ENCODE measurements at places on chromosomes 16 and 17.

DNA sequence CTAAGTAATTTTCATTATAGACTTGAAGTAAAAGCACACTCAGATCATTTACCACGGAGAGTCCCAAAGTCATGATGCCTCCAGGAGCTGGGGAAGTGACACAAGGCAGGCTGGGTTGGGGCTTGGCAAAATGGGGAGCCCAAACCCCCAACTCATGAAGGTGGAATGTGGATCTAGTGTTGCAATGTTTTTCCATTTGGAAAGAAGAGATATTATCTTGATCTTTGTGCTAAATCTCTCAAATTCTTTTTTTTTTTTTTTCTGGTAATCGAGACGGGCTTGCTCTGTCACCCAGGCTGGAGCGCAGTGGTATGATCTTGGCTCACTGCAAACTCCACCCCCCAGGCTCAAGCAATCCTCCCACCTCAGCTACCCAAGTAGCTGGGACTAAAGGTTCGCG is 7.5 kb upstream of the KCNG4 start:
- no peak for DNase-seq

GRCh38 chr17:61249649-61250299 is 149.9 kb upstream of the TBX2 start:
- no peak for DNase-seq

- no peak for DNase-seq
These were observed 26.8 kb upstream of the FBXO47 start for GRCh38 chr17:38994026-38994425.

GRCh38 chr16:67019171-67019570 is 9.8 kb upstream of the CBFB start:
- no peak for DNase-seq

GRCh38 chr16:57367116-57367752 is 5.1 kb upstream of the CX3CL1 start:
- DNase-seq = no peak

DNA sequence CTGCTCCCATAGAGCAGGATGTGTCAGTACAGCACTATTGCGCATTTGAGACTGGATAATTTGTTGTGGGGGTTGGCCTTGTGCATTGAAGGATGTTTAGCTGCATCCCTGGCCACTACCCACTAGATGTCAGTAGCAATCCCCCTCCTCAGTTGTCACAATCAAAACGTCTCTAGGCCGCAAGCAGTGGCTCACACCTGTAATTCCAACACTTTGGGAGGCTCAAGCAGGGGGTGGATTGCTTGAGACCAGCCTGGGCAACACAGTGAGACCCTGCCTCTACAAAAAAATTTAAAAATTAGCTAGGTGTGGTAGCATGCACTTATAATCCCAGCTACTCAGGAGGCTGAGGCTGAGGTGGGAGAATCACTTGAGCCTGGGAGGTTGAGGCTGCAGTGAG is 48.4 kb downstream of the CENPV start:
- DNase-seq = no peak

- no peak for DNase-seq
These were observed 26.4 kb downstream of the GOSR1 start for GRCh38 chr17:30503558-30503957.

DNA sequence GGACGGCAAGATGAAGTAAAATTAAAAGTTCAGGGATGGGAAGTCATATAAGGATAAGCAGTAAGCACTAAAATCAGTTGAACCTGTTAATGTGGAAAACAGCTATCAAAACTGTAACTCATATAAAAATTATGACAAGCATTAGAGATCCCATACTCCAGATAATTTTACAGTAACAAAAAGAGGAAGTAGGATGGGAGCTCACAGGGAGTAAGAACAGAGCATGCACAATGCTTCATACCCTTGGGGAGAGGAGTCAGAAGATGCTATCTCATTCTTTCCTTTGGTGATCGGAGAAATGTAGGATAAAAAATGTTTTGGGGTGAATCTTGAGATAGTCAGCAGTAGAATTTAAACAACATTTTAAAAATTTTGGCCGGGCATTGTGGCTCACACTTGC is 164.7 kb upstream of the CACNG5 start:
- no peak for DNase-seq

- no peak for DNase-seq
These were observed 11.4 kb downstream of the DYNC1LI2 start for GRCh38 chr16:66740010-66740409.

- DNase-seq = no peak
These were observed 1.6 kb downstream of the GALNS start for GRCh38 chr16:88855176-88855575.

DNA sequence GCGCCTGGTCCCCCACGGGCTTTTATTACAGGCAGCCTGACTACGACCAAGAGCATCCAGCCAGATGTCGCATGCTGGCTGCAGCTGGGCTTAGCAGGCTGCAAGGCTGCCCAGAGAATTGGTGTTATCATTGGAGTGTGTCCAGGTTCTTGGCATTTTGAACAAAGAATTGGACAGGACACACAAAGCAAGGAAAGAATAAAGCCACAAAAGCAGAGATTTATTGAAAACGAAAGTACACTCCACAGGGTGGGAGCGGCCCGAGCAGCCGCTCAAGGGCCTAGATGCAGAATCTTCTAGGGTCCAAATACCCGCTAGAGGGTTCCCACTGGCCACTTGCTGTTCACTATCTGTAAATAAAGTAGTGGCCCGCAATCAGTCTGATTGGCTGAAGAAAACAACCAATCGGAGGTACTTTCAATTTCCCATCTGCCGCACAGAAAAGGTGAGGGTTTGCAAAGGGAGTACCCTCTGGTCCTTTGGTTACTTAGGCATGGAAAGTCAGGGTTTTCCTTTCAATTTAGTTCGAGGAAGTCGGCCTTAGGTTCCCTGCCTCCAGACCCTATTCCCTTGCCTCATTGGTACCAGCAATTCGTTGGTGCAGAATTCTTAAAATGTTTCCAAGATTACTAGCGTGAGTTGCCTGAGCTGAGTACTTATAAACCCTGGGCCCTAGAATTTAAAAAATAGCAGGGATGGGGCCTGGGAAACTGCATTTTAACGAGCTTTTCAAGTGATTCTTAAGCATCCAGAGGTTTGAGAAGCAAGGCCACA is 38.5 kb upstream of the CNEP1R1 start:
- DNase-seq = no peak

- no peak for DNase-seq
These were observed 31.6 kb downstream of the ADGRG5 start for GRCh38 chr16:57574086-57574485.

DNA sequence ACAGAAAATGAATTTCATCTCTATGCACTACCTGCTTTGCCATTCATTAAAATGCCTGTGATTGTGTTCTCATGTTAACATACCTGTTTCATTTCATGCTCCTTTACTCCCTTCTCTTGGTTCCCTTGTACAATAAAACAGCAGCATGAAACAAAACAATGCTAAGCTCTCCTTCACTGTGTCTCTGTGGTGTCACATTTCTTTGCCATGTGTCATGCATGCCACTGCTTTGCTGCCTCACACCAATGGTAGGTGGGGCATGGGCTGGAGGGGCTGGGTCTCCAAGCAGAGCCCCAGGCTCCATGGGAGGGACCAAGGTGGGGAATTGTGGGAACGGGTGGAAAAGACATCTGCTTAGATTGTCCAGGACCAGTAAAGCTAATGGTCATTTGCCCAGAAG is 83.6 kb downstream of the RGS9 start:
- DNase-seq = no peak

- no peak for DNase-seq
These were observed 425.3 kb downstream of the CA10 start for GRCh38 chr17:51733166-51733565.

DNA sequence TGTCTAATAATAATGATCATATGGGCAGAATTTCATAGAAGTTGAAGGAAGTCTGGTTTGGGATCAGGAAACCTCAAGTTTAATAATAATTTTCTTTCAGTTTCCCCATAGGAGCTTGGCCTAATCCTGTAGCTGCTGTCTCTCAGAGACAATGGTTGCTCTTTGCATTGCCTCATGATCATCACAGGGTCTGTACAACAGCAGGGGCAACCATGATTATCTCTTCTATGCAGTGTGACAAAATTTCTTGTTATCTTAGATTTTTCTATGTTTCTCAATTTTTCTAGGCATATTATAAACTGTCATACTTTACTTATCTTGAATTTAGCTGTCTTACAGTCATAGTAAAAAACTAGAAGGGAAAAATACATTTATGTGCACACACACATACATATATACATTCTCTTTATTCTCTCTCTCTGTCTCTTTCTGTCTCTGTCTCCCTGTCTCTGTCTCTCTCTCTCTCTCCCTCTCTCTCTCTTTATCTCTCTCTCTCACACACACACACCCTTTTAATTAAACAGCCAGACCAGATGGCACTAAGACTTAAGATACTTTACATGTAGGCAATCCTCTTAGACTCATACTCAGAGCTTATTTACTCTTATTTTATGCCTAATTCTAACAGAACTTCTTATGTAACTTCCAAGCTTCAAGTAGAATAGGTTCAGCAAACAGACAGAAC is 30.5 kb downstream of the SMIM36 start:
- DNase-seq = no peak

- no peak for DNase-seq
These were observed 188.3 kb downstream of the IRF8 start for GRCh38 chr16:86087011-86087895.

GRCh38 chr17:34001246-34001645 is 253.8 kb upstream of the CCL2 start:
- no peak for DNase-seq

DNA sequence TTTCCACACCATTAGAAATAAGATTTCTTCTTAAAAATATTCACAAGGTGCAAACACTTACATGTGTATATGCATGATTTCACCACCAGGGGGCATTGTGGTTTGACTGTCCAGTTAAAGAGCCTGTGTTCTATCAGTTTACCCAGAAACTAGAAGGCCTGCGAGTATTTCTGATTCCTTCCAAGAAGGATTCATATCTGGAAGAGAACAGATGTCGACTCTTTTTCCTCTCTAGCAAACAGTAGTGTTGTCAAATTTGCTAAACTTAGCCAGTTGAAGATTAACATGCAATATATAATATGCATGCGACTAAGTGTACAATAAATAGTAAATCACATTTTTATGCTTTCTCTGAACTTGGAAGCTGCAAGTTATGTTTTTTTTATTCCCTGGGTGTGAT is 404.1 kb downstream of the WWOX start:
- peak; percentile 12 for DNase-seq

DNA sequence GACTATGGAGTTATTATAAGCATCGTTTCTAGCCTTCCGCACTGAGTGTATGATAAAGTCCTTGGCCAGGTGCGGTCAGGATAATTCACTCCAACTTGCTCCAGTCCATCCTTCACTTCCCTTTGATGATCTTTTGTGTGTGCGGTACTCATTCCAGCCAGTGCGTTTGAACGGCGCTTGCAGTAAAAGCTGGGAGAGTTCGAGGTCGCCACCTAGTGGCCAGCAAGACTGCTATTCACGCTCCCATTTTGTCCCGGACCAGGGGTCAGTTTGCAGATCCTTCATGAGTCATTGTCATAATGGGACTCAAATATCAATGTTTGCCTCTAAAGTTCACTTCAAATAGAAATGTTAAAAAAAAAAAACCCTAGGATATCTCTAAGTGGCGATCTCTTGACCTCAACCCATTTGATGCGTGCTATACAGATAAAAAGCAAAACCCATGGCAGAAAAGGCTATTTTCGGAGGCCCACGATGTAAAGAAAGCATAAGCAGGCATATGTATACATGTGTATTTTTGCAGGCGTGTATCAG is 417.1 kb downstream of the TMEM114 start:
- peak; percentile 27 for DNase-seq

DNA sequence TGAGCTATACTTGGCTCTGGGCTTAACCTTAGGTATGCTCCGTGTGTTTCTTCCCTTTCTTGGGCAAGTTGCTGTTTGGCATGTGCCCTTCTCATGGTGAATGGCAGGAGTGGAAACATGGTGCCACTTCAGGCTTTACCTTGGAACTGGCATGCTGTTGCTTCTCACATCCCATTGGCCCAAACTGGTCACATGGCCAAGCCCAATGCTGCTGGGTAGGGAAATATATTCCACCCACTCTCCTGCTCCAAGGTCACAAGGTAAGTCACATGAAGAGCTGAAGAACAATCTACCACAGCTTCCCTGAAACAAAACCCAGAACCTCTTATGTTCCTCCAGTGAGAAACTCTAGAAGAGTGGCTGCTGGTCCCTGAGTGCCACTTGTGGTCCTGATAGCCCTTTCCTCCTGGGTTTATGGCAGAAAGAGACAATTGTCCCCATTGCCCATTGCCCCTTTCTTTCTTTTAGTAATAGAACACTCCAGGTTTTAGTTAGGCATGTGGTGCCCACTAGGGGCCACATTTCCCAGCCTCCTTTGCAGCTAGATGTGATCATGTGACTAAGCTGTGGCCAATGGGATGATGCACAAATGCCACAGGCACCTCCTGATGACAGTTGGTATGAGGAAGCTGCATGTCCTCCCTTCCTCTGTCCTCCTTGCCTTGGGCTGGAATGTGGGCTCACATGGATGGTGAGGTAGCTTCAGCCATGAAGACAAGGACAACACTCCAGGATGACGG is 50.3 kb downstream of the MEOX1 start:
- DNase-seq = no peak

GRCh38 chr17:6048486-6048885 is 21.7 kb upstream of the WSCD1 start:
- no peak for DNase-seq

GRCh38 chr17:2064980-2065785 is 10.3 kb downstream of the HIC1 start:
- peak; percentile 59 for DNase-seq

DNA sequence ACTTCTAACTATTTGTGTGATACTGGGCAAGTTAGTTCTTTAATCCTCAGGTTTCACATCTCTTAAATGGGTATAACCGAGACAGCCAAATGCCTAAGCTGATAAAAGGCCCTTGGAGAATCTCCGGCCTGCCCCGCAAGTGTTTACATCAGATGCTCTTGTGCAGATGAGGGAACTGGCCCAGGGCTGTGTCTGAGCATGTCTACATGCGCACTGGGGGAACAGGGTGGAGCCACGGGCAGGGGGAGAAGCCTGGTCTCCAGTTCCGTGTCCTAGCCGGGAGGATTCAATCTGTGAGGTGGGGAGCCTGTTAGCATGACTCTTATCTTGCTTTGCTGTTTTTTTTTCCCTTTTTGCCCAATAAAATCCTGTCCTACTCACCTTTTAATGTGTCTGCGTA is 222.9 kb downstream of the CDH8 start:
- DNase-seq = no peak

- peak; percentile 15 for DNase-seq
These were observed at the start of gene CDK3 for GRCh38 chr17:76000755-76001521. CDK3 (plus strand) TSS chr17:76000855; CDS start chr17:76001426, 571 bp downstream.

- DNase-seq = no peak
These were observed 49.5 kb downstream of the HLF start for GRCh38 chr17:55314061-55314783.

- DNase-seq = no peak
These were observed 23.6 kb upstream of the BPTF start for GRCh38 chr17:67801626-67802175.

GRCh38 chr17:70569128-70569527 is 399.8 kb downstream of the KCNJ2 start:
- no peak for DNase-seq

DNA sequence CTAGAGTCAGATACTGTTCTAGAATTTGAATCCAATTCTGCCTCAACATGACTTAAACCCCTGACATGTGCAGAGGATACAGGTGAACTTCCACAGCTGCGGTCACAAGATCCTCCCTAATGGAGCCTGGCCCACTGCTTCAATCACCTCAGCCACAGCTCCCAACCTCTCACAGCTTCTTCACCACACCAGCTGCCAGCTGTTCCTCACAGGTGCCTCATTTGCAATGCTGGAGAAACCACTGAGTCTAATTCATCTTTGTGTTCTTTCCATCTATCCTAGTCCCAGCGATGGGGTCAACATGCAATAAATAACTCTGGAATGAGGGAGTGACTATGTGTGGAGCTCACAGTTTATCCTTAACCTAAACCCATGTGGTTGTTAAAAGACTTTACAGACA is 72.0 kb upstream of the MAF start:
- DNase-seq = no peak

- DNase-seq = no peak
These were observed 330.7 kb upstream of the ASIC2 start for GRCh38 chr17:33623841-33624240.
